ENCODE measurements at places on chromosomes 11 and 22.
A peak's percentile ranks its signal among the peaks of the same experiment; 100 is the strongest.

DNA sequence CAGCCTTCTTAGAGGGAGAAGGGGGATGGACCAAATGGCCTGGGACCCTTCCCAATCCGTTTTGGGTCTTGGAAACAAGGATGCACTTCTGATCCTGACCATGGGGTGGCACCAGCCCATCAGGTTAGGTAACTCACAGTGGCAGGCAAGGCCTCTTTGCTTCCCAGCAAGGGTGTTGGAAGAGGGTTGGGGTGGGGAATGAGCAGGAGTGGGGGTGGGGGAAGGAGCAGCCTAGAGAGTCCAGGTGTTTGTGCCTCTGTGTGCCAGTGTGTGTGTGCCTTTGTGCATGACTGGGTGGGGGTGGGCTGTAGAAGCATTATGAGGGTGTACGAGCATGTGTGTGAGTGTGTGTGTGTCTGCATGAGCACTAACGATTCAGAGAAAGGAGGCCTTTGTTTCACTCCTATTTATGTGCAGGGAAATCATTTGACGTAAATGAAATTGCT lies 213.1 kb downstream of the INSC start:
- DNase-seq: peak; percentile 12

DNA sequence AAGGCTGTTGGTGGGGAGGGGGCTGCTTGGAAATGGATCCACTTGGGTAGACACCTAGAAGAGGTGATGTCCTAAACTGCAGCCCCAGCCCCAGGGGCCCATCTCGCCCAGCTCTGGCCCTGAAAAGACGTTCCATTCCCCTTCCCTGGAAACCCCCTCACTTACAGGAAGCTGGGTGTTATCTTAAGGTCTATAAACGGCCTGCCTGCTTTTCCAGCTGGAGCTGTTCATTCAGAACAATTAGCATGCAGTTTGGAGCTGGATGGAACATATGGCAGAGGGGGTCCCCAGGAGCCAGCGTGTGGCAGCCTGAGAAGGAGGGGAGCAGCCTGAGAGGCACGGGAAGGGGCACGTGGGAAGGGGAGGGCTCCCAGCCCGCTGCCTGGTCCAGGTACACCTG lies 139.6 kb downstream of the PKNOX2 start:
- DNase-seq: no peak

- DNase-seq: no peak
These were observed 850.8 kb downstream of the BRD1 start for GRCh38 chr22:48976556-48977535.

GRCh38 chr11:33383920-33384209 lies 126.7 kb downstream of the HIPK3 start:
- no peak for DNase-seq
